ENCODE measurements at places on chromosomes 3 and 15. TPM values are rescaled to one million over a fixed set of nuclear protein-coding genes. Genes with fewer than 3 reads are reported as not detected.

IFRD2 gene
- 46.9 TPM for total RNA-seq

CCR9 gene
- total RNA-seq: not detected

CCR8 gene
- not detected for total RNA-seq

HTR3E gene
- not detected for total RNA-seq

SLC7A14 gene
- total RNA-seq: 4.1 TPM

LIPC gene
- 1.3 TPM for total RNA-seq

WDR49 gene
- total RNA-seq: under 0.01 TPM

ZNF660 gene
- total RNA-seq: 2.1 TPM

CPLX3 gene
- not detected for total RNA-seq

GOLGA8T gene
- total RNA-seq: 0.14 TPM

IREB2 gene
- 15.3 TPM for total RNA-seq

SOX2 gene
- total RNA-seq: not detected

SPATA12 gene
- total RNA-seq: not detected

SI gene
- not detected for total RNA-seq

ATP13A5 gene
- not detected for total RNA-seq

PLSCR2 gene
- not detected for total RNA-seq

FSTL1 gene
- total RNA-seq: 887 TPM

RBP2 gene
- total RNA-seq: not detected
